ENCODE measurements at places on chromosomes 1 and 21.
A peak's percentile ranks its signal among the peaks of the same experiment; 100 is the strongest.

GRCh38 chr1:68291688-68292384 lies 59.5 kb upstream of the WLS start:
- no peak for DNase-seq

DNA sequence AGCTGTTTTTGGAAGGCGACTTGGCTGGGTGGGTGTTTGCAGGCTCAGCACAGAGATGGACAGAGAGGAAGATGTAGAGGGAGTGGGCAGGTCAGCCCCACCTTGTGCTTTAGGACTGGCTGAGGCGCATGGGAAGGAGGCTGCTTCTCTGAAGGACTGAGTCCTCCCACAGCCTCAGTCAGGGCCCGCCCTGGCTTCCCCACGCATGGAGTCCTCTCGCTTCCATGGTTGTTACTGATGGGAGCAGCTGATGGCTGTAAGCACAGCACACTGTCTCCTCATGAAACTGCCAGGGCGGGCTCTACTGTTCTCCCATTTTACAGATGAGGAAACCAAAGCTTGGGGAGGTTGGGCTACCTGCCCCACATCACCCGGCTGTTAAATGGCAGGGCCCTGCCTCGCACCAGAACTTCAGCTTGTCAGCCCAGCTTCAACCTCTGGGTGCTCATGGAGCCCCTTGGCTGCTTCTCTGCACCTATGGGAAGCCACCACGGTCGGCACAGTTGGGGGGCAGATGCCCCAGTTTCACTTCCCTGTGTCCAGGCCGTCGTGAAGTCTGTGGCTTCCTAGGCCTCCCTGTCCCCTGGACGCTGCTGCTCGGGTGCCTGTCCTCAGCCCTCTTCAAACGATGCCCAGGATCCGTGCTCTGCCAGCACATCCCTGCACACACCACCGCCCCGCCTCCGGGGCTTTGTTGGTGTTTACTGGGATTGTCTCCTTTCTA lies 2.4 kb downstream of the TMEM201 start:
- no peak for DNase-seq

DNA sequence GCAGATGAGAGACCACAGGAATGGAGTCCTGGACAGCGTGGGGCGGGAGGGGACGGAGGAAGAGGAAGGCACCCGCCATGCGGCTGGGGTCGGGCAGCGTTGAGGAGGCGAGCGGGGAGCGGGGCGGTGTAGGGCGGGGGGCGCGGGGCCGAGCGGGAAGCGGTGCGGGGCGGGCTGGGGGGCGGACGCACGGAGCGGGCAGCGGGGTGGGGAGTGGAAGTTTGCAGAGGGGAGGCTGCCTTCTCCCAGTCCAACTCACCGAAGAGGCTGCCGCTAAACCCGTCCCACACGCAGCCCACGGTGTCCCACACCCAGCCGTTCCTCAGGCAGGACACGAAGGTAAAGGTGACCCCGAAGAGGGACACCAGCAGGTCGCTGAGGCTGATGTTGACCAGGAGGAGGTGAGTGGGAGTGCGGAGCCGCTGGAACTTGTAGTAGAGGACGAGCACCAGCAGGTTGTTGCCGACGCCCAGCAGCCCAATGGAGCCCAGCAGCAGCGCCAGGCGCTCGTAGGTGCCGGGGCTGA lies 483 bp downstream of the CHML start:
- DNase-seq = no peak

- DNase-seq = no peak
Observed at GRCh38 chr1:214229736-214230135, 51.2 kb upstream of the SMYD2 start.

DNA sequence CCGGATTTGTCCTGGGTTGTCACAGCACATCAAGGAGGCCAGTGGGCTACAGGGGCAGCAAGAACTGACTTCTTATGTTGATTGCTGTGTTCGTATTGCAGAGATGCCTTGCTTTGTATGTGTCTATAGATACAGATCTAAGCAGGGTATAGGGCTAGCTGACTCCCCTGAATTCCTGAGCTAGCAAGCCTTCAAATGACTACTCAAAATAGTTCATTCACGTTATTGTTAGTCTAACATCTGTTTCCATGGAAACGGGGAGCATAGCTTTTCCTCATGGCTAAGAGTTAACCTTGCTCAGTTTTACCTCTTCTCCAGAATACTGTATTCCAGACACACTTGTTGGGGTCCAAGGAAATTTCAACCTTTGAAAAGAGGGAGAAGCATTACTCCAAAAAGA lies 24.1 kb downstream of the TRIM45 start:
- no peak for DNase-seq

- no peak for DNase-seq
Observed at GRCh38 chr1:33578557-33579448, 106.4 kb downstream of the ZSCAN20 start.

- DNase-seq = no peak
Observed at GRCh38 chr1:216332462-216332861, 90.8 kb downstream of the USH2A start.

DNA sequence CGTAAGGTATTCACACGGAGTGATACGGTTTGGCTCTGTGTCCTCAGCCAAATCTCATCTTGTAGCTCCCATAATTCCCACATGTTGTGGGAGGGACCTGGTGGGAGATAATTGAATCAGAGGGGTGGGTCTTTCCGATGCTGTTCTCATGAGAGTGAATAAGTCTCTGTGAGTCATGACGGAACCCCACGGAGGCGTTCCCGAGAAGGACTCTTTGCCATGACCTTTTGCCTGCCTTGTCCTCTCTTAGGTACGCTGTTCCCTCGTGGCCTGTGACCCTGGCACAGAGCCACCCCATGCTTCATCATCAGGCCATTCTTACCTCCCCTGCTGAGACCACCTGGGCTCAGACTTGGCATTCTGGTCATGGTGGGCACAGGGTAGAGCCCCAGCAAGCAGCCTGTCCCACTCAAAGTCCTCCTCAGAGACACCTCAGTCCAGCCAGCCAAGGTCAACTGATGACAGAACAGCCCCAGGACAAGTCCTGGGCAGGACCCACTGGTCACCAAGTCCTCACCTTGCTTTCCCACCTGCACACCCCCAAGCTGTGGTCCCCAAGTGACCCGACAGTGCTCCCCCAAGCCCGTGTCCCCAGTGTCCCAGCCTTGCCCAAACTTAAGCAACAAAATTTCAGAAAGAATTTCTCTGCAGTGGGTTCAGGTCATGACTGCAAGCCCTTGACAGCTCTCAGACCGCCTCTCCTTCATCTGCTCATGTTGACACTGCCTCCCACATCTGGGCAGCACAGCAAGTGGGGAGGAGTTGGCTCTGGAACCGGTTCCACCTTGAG lies 158.4 kb downstream of the ACTL8 start:
- no peak for DNase-seq

DNA sequence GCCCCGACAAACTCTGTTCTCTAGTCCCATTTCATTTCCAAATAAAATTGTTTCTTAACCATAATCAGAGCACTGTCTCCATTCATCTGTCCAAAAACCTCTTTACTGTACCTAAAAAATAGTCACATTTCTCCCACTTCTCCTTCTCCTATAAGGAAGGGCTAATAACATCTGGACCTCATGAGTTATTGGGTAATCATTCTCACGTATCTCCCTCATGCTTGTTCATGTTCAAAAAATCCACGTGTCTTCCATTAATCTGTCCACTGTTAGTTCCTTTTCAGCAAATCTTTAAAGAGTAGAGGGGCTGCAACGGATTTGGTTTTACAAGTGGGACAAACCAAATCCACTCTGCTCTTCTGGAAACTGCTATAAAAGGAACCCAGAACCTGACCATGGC lies 1418.8 kb downstream of the MRPL39 start:
- DNase-seq = no peak

- DNase-seq = no peak
Observed at GRCh38 chr1:64405833-64406232, 64.1 kb upstream of the CACHD1 start.

DNA sequence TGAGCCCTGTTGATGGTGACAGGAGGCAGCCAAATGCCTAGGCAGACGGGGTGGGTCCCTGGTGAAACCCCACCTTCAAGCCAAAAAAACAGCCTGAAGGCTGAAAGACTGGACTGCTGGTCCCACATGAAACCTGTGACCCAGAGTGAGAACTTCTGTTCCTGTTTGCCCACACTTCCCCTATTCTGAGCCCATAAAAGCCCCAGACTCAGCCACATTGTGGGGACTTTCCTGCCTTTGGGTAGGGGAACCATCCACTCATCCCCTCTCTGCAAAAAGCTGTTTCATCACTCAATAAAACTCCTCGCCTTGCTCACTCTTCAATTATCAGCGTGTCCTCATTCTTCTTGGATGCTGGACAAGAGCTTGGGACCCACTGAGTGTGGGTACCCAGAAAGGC lies 25.2 kb downstream of the HTR6 start:
- no peak for DNase-seq

- DNase-seq = no peak
Observed at GRCh38 chr1:27009601-27010197, 3.0 kb downstream of the TENT5B start.

DNA sequence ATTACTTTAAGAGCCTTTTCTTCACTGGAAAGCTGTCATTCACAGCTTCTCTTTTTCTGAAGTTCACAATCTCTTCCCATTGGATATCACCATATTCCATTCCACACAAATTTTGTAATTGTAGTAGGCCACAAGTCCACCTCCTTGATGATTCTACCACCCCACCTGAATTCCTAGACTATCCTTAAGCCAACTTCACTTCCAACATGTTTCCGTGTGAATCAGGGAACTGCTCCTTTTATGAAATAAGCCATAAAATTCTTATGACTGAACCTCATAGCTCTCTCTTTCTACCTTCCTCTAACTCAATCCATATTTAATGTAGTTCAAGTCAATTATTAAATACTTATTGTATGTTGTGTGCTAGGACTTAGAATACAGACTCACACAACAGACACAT lies 16.6 kb upstream of the ZRANB2 start:
- DNase-seq = no peak

GRCh38 chr1:35585281-35585680 lies 12.2 kb downstream of the TFAP2E start:
- DNase-seq = no peak

DNA sequence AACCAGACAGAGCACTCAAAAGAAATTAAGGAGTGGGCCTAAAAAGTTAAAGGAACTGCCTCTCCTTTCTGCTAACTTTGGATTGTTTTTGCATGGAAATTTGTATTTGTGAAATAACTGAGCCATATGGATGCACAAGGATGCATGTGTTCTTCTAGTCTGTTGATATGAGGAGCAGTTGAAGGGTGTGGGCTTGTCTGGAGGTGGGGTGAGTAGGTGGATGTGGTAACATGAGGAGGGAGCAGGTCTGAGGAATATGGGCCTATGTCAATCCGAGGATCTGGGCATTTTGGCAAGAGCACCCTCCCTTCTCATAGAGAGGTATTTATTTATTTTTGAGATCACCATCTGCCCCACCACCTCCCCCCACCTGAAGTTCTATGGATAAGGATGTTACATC lies 13.4 kb downstream of the CACNA1E start:
- DNase-seq = no peak

DNA sequence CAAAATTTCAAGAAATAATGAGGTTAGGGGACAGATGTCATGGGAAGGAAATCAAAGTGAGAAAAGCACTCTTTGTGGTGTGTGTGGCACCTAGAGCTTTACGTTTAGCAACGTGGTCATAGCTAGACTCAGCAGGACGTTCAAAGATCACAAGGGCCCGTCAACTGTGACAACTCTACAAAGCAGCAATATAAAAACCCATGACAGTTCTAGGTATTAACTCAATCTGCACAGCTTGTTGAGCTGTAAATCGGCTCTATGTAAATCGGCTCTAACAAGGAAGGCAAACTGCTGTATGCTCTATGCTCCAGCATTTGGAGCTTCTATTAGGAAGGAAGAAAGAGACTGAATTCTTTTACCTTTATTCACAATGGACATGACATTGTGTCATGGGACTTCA lies 64.8 kb downstream of the TP53BP2 start:
- no peak for DNase-seq

GRCh38 chr21:32834211-32834915 lies 62.8 kb upstream of the PAXBP1 start:
- no peak for DNase-seq

- DNase-seq = no peak
Observed at GRCh38 chr1:2927393-2928360, 93.6 kb upstream of the ACTRT2 start.

DNA sequence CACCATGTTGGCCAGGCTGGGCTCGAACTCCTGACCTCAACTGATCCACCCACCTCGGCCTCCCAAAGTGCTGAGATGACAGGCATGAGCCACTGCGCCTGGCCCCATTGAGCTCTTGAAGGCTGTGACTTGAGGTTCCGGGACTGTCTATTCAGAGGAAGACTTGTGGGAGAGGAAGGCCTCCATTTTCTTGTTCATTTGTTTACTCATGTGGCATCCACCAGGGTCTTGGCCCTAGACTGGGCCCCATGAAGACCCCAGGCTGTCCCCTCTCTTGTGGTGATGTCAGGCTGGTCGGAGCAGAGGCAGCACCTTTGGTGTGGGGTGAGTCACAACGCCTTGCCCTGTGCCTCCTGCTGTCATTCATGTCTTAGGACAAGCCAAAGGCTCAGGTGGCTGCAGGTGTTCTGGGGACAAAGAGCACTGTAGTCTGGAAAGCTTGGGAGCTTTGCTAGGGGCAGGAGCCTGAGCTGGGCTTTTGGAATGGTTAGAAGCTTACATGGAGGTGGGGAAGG lies 224.6 kb upstream of the C1orf174 start:
- DNase-seq = no peak

GRCh38 chr21:44614961-44615391 lies 3.1 kb downstream of the KRTAP10-8 start:
- no peak for DNase-seq

GRCh38 chr21:43362321-43362791 lies 64.6 kb downstream of the SIK1 start:
- DNase-seq = no peak

- DNase-seq = peak; percentile 28
Observed at GRCh38 chr1:157969697-157970485, 23.6 kb upstream of the KIRREL1 start.

DNA sequence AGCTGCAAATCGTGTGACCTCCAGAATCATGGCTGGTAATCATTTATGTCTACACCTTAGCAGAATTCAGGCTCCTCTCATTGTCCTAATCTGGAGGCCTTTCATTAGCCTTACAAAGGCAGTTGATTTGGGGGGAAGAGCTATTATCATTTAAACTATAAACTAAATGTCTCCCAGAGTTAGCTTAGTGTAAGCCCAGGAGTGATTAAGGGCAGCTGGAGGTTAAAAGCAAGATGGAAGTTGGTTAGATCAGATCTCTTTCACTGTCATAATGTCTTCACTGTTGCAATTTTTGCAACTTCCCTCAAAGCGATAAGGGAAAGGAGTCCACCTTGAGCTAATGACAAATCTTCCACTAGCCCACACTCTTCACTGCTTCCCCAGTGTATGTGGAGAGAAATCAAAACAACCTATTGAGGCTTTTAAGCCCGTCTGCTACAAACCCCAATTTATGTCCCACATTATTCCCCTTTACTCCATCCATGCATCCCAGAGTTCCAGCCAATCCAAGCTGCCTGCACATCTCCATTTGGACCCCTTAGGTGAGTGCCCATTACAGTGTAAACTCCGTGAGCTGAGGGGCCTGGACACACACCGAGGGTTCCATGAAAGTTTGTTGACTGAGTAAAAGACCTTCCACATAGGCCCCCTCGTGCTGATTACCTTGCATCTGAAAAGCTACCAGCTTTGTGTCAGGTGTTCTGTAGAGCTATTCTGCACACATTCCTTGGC lies 61.5 kb upstream of the KLHDC7A start:
- no peak for DNase-seq

All from NCI-H2029 (cell line).